Urothelium cell line (cell line): ENCODE measurements at places on chromosomes 5 and 9.

GRCh38 chr9:101582553-101582952, 12.2 kb downstream of the PPP3R2 start:
- peak; percentile 18 for DNase-seq

GRCh38 chr5:140083650-140084049, 30.3 kb upstream of the PURA start:
- DNase-seq = no peak

DNA sequence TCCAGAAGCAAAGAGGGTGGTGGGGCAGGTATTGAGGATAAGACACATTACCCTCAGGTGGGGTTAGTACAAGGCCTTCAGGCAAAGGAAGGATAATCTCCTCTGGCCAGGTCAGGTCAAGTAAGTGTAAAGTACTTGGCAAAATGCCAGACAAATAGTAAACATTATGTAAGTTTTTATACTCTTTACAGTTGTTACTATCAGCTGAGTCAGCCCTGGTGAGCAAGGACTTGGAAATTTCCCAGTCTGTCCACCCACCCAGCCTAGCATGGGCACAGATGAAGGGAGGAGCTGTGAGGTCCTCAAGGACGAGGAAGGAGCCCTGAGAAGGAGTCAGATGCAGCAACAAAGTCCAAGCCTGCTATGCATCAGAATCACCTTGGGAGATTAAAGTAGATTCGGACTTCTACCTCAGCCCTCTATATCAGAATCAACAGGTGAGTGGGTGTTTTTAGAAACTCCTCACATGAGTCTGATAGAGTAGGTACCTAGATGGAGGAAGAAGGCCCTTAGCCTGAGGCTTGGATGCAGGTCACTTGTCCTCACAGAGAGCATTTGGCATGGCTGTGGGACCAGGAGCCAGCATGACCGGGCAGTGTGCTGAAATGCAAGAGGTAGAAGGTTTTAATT, 50.2 kb upstream of the BARX1 start:
- no peak for DNase-seq

- no peak for DNase-seq
Observed at GRCh38 chr9:81687521-81688261, 1.7 kb downstream of the TLE1 start.

GRCh38 chr9:88782931-88783710, 208.1 kb upstream of the S1PR3 start:
- DNase-seq = peak; percentile 34

DNA sequence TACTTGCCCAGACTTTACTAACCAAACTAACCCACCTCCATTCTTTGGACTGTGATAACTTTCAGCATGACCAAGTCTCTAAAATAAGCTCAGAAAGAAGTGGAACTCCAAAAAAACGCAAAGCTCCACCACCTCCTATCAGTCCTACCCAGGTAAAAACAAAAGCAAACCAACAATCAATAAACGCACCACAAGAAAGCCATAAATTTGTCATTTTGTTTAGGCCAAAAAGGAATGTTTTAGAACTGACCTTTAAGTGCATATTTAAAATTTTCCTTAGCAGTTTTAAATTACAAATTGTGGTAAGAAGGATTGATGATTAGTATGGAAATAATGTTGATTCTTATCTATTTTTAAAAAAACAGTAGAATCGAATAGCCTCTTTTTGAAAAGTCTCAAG, 25.5 kb upstream of the TTC23L start:
- DNase-seq = no peak

- no peak for DNase-seq
Observed at GRCh38 chr5:20360263-20360662, 372.3 kb upstream of the CDH18 start.

GRCh38 chr5:102773133-102773532, 18.0 kb downstream of the PAM start:
- DNase-seq = no peak

DNA sequence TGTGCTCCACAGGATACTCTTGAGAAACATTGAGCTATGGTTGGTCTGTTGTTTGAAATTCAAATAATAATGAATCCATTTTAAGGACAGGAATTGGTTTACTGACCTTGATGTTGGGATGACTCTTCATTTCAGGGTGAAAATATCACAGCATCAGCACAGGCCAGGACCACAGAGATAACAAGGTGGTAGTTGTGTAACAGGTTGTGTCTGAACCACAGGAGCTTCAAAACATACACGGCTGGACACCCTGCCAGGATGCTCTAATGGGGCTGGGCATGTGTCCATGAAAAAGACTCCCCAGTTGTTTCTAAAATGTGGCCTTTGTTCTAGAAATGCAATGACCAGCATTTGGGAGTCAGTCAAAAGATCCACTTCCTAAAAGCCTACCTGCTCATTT, 69.8 kb downstream of the ACO1 start:
- no peak for DNase-seq

DNA sequence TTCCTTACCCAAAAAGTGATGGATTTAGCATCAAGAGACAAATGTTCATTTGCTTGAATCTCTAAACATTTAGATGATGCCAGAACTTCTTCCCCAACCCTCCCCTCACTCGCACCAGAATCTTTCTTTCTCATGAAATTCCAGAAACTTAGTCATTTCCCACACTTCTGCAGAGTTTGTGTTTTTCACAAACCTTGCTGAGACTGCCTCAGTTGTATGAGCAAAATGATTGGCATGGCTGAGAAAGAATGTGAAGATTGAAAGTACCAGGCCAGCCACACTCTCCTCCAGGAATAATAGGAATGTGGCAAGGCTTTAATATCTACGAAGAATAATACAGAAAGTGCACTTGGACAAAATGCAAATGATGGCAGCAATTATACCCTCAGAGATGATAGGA, 428.3 kb upstream of the CDH6 start:
- no peak for DNase-seq
